ENCODE measurements at places on chromosomes 16 and 17.

GRCh38 chr17:42077755-42078154 is 20.5 kb downstream of the ZNF385C start:
- DNase-seq = no peak

DNA sequence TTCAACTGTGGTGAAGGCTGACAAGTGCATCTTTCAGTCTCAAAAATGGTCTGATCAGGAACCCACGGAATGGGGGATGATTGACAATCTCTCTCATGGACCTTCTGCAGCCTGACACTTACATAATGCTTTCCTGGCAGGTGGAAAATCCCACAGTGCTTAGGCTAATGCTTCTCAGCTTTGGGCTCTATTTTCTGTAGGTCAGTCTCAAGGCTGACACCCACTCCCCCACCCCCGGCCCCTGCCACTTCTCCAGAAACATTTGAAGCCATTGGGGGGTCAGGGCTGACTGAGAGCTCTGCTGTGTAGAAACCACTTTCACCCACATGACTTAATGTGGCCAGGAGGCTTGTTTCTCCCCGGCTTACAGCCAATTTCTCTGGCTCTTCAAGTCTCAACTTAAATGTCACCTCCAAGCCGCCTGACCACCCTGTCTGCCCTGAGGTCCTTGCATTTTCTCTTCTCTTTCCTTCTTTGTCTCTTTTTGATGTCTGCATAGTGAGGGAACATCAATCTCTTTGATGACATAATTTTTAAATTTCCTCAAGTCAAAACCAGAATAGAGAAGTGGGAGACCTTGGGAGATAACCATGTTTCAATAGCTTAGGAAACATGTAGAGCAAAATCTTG is 16.7 kb upstream of the IRF8 start:
- no peak for DNase-seq

DNA sequence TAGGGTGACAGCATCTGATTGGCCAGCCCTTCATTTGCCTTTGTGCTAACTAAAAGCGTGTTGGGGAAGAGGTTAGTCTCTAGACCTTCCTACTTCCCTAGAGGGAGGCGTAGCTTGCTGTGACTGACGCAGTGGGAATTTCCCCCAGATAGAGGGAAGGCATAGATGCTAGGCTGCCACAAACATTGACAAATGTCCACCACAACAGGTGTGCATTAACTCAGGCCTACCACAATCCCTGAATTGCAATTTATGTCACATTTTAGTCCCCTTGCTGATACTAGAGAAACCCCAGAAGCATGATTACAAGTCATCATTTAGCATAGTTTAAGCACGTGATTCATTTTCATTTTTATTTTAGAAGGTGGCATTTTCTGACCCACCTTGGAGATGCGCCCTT is 76.3 kb upstream of the WSB1 start:
- no peak for DNase-seq

DNA sequence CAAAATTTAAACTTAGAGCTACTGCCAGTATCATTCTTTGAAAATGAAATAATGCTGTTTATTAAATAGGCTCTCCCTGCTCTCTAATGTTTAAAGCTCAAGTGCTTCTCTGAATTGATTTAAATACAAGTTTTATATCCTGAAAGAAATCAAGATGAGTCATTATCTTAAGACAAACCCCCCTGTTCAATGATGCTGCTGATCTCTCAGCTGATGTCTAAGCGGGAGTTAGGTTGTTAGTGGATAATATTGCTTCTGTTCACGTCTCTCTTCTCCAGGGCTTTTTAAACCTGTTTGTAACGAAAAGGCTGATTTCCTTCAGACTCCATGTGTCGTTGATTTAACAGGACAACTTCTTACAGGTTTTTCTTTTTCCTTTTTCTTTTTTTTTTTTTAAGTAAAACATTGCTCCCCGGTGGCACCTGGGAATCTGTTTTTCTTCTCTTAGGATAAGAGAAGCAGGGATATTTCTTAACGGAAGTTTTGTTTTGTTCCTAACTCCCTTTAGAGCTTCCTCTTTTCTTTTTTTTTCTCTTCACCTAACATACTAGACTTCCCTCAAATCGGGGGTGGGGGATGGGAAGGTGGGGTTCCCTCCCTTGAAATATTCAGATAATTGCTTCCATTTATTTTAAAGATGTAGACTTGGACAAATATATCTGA is 807 bp upstream of the LYRM9 start:
- DNase-seq = no peak

- DNase-seq = no peak
These were observed 2.6 kb upstream of the N4BP1 start for GRCh38 chr16:48612611-48613010.

- DNase-seq = no peak
These were observed 16.3 kb downstream of the CFDP1 start for GRCh38 chr16:75416904-75417565.

- DNase-seq = no peak
These were observed 705.5 kb downstream of the CDH11 start for GRCh38 chr16:64416216-64417005.

DNA sequence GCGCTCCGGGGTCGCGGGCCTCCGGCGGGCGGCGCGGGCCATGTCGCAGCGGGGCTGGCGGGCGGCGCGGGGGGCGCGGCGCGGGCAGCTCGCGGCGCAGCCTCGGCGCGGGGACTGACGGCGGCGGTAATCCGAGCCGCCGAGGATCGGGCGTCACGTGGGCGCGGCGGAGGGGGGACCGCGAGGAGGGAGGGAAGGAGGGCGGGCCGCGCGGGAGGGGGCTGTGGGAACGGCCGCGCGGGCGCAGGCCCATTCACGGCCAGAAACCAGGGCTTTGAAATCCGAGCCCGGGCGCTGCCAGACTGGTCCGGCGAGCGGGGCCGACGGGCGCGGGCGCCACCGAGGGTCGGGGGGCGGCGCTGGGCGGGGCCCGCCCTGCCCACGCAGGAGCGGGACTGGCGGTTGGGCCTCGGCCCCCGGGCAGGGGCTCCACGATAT is at the start of gene MTSS2:
Gene MTSS2 (minus strand): TSS at position 116 of the 438 bp plus-strand sequence. CDS start 262 bp downstream, outside the sequence.
- peak; percentile 84 for DNase-seq

DNA sequence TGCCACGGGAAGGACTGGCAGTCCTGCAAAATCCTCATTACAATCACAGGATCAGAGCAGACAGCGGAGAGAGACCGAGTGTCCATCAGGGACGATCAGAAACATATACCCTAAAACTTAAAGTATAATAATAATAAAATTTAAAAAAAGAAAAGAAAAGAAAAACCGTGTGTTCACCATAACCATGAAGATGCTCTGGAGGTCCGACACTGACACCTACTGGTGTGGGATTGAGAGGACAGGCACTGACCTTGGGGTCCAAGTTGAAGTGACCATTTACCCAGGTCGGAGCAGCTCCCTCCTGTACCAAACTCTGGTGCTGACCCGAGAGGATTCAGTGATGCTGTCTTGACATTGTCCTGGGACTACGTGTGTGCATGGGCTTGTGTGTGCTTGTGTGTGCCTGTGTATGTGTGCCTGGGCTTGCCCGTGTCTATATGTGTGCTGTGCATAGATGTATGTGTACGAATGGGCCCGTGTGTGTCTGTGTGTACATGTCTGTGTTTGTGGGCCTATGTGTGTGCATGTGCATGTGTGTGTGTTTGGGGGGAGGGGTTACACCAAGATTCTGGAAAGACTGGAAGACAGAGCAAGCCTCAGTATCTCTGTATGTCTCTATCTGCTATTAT is 10.0 kb upstream of the CD300LD start:
- DNase-seq = no peak

- no peak for DNase-seq
These were observed 137.6 kb downstream of the AATF start for GRCh38 chr17:37086334-37086733.

GRCh38 chr16:72609933-72610332 is 438.0 kb upstream of the PMFBP1 start:
- no peak for DNase-seq

- DNase-seq = no peak
These were observed 185.5 kb downstream of the FOXL1 start for GRCh38 chr16:86763819-86764218.

DNA sequence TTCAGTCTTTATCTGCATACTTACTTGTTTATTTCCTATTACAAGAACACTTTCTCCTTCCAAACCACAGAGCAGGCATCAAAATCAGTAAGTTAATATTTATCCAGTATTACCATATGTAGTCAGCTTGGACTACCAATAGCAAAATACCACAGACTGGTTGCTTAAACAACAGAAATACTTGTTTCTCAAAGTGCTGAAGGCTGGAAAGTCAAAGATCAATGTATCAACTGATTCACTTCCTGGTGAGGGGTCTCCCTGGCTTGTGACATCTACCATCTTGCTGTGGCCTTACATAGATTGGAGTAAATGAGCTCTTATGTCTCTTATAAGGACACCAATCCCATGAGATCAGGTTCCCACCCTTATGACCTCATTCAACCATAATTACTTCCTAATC is 2.6 kb downstream of the STXBP4 start:
- DNase-seq = no peak

GRCh38 chr17:35314415-35315216 is 58.8 kb downstream of the SLFN11 start:
- DNase-seq = peak; percentile 46

GRCh38 chr16:27238591-27238990 is 30.0 kb downstream of the NSMCE1 start:
- DNase-seq = peak; percentile 16

DNA sequence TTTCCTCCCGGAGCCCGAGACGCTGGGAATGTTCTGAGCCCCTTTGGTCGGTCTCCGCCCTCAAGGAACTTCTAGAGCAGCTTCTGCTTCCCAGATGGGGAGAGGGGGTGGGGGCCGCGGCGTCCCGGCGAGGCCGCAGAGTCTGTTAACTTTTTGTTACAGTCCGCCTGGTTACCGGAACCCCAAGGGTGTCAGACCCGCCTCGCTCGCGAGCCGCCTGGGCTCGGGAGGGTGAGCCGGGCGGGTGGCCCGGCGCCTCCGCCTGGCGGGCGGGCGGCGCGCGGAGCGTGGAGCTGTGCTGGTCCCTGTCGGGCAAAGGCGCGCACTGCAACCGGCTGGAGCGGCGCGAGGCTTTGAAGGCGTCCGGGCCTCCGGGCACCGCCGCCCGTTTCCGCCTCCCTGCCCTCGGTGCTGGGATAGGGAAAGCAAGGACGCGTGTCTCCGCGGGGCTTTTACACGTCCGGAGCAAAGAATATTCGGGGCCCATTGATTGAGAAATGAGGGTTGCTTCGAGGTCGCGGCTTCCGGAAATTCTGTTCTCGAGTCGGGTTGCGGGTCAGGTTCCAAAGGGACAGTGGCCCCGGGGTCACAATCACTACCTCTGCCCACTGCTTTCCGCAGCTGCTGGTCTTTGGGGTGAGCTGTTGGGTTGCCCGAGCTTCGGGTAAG is 1.7 kb downstream of the HS3ST3B1 start:
- DNase-seq = peak; percentile 88

- DNase-seq = no peak
These were observed 55.4 kb downstream of the CFDP1 start for GRCh38 chr16:75377729-75378386.

- peak; percentile 40 for DNase-seq
These were observed 20.7 kb upstream of the FOXJ1 start for GRCh38 chr17:76161619-76162266.

DNA sequence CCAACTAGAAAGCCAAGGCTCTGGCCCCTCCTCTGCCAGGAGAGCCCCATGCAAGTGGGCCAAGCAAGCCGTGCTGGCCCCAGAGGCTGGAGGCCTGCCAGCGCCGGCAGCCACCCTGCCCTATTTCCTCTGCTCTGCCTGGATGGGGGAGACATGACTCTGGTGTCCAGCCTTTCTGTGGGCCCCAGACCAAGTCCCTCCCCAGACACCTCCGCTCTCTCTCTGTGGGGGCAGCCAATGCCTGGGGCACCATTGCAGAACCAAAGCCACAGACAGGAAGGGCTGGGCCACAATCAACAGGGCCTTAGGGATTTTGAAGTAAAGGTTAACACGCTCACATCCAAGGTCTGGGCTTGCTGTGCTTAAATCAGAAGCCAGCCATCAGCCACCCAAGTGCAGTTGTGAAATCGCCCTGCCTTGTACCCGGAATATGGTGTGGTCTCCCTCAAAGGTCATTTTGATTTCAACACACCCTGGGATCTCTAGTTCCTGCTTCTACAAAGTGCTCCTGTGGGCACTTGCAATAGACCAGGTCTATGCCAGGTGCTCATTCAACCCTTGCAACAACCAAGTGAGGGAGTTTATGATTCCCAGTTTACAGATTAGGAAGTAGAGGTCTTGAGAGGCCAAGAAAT is 63.5 kb upstream of the TEX2 start:
- peak; percentile 95 for DNase-seq

DNA sequence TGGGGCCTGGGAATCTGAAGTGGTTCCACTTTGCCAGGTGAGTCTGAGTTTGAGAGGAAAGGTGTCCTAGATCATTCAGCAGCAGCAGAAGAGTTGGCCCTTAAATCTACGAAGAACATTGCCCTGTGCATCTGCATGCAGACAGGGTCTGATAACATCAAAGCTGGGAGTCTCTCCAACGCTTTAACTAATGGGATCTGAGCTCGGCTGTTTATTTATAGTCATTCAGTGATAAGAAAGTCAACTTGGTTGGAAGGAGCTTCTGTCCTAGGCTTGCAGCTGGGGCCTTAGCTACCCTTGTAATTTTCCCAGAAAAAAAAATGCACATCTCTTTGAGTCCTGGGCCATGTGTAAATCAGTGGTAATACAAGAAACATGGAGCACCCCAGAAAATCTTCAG is 418.0 kb upstream of the HSBP1 start:
- no peak for DNase-seq

- no peak for DNase-seq
These were observed 1.7 kb downstream of the MYOCD start for GRCh38 chr17:12667299-12667958.

DNA sequence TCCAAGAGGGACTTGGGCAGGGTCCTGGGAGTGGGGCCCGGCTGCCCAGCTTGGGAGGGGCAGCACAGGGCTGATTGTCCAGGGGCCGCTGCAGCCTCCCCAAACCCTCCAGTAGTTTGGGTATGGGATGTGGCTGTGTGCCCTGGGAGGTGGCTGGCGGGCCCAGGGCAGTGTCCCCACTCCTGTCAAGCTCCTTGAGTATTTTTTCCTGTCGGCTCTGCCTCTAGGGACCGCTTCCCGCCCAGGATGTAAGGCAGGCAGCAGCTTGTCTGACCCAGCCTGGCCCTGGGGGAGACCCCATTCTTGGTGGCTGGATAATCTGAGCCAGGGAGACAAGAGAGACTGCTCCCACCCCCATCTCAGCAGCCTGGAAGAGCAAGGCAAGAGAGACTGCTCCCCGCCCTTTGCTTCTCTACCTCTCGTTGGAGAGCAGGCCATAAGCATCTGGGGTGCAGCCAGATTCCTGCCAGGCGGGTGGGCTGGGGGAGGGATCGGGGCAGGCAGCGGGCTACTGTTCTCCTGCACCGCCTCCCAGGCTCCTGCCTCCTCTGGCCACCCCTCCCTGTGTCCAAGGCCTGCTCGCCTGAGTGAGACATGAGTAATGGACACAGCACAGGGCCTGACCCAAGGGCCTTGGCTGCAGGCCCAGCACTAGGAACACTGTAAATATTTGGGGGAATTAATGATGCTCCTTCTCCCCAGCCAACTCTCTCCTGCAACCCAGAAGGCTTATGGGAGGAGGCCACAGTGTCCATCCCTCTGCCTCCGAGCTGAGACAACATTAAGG is 18.4 kb upstream of the ITGA3 start:
- peak; percentile 90 for DNase-seq

DNA sequence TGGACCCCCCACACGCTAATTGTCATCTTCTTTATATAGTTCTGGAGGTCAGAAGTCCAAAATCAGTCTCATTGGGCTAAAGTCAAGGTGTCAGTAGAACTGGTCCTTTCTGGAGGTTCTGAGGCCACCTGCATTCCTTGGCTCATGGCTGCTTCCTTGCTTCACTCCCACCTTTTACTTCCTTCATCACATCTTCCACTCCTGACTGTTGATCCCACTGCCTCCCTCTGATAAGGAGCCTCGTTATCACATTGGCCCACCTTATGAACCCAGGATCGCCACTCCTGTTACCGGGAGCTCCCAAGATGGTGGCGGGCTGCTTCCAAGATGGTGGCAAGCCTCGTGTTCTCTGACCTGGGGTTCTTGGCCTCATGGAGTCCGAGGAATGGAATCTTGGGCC is 83.0 kb downstream of the CDC27 start:
- no peak for DNase-seq

All from upper lobe of left lung (tissue), 6 donors.